ENCODE measurements at places on chromosomes 3 and 15.

GRCh38 chr3:54427501-54427900 lies 305.1 kb downstream of the CACNA2D3 start:
- no peak for DNase-seq

DNA sequence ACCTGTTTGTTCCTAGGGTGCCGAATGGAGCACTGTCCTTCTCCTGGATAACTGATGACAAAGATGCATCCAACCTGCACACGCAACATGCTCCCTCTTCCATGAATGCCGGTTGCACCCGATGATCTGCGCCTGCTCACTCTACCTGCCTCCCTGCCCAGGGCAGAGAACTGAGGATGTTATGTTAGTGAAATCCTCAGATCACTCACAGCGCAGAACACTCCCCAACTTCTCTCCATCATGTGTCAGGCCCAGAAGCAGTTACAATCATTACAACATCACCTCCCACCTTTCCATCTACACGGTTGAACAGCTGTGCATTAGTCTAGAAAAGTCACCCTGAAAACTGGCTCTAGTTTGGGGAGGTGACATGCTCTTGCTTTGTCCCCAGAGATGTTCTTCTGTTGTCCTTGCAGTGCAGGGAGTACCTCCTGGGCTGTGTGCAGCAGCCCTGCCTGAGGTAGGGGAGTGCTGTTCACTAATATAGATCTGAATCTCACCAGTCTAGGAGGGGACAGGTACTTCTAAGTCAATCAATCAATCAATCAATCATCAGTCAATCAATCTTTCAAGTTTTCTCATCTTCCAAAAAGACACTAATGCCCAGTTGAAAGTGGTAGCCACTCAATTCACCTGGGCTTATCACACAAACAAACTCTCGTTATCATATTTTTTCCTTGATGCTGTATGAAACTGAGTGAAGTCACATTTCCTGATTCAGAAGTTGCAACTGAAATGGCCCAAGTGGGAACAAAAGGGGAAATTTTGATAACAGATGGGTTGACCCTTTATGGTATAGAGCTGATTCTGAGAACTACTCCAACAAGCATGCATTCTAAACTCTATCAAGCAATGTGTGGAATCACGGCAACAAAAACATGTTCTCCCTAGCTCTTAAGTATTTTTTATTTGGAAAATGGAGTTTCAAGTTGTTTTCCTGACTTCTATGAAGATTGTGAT lies 15.4 kb upstream of the ISLR start:
- no peak for DNase-seq

- no peak for DNase-seq
These were observed 3.9 kb upstream of the PXYLP1 start for GRCh38 chr3:141227752-141228151.

DNA sequence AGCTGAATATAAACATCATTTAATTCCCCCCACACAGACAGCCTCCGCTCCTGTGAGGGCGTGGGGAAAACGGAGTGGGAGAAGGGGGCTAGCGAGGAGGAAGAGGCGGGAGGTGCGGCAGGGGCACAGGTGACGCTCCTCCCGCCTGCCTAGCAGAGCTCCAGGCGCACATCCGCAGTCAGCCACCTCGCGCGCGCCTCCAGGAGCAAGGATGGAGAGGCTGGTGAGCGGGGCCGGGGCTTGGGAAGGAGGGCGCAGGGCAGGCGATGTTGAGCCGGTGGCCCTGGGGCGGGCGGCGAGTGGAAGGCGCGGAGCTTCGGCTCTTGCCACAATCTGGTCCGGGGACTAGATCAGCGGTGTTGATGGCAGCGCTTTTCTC lies at the start of gene CD200:
Gene CD200, plus strand, starts transcription at position 155 of the 379 bp plus-strand sequence. Its CDS starts 57 bp downstream, at position 212.
- peak; percentile 46 for DNase-seq

DNA sequence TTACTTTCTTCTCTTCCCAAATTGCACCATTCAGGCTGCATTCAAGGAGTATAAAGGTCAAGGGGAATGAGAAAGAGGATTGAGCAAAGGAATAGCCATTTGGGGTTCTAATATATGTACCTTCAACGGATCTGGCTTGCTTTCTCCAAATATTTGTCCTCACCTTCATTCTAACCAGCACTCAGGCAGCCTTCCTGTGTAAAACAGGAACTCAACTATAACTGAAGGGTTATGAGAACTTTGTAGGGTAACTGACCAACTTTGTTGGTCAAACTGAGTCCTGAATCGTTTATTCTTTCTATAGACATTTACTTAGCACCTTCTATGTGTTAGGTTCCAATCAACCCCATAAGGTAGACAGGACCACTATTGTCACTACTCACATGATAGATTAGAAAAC lies 5.1 kb upstream of the CPOX start:
- DNase-seq: no peak

DNA sequence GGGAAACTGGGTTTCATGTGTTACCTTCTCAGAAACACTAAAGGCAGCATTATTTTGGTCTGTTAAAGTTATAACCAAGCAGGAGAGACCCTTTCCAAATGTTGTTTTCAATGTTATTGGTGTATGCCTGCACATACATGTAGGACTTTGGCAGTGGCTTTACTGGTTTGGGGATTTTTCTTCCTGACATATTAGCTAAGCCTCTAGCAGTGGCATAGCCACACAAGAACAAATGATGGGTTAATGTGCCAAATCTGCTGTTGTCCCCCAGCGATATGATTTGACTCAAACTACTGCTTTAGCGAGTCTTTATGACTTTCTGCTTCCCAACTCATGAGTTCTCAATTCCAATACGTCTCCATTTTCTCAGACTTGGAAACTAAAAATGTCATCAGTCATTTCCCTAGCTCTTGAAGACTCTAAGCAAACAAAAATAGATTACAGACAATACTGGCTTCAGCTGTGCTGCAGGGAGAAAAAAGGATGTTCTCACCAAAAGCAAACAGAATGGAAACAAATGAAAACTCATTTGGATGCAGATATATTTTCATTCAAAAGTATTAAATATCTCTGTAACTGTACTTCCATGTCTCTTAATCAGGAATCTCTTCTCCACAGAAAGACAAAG lies 29.6 kb downstream of the TPM1 start:
- DNase-seq: no peak

- no peak for DNase-seq
These were observed 477.6 kb upstream of the KCNMB2 start for GRCh38 chr3:178058629-178059028.

DNA sequence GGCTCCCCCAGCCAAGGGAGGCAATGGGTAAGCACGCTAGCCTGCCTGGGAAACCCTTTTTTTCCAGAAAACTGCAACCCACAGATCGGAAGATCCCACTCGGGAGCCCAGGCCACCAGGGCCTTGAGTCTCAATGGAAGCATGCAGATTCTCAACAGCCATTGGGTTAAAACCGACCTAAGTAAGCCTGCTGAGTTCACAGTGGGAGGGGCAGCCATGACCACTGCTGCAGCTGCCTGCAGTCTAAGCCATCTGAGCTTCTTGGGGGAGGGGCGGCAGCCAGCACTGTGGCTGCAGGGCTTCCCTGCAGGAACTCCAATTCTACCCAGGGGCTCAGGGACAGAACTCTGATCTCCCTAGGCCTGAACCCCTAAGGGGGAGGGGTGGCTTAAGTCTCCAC lies 82.0 kb downstream of the DPPA2 start:
- no peak for DNase-seq

GRCh38 chr3:32406486-32407408 lies 15.1 kb downstream of the CMTM7 start:
- DNase-seq: no peak

- no peak for DNase-seq
These were observed 6.0 kb downstream of the CCR2 start for GRCh38 chr3:46359733-46360493.

- peak; percentile 9 for DNase-seq
These were observed 81.5 kb downstream of the SLC25A26 start for GRCh38 chr3:66302288-66302687.

DNA sequence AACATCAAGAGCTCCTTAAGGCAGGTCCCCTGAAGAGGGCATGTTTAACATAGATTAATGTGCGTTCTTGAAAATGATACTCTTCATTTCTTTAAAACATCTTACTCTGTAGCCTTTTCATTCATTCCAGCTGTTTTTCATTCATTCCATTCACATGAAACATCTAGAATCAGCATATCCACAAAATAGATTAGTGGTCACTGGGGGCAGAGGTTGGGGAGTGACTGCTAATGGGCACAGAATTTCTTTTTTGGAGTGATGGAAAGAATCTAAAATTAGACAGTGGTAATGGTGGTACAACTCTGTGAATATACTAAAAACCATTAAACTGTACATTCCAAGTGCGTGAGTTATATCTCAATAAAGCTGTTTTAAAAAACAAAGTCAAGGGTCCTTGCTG lies 15.4 kb upstream of the CXCR6 start:
- no peak for DNase-seq

GRCh38 chr3:28745436-28745835 lies 396.8 kb upstream of the AZI2 start:
- DNase-seq: no peak

- no peak for DNase-seq
These were observed 58.7 kb downstream of the FOXB1 start for GRCh38 chr15:60062826-60063225.

GRCh38 chr15:74390647-74391288 lies 23.3 kb upstream of the CYP11A1 start:
- DNase-seq: no peak

DNA sequence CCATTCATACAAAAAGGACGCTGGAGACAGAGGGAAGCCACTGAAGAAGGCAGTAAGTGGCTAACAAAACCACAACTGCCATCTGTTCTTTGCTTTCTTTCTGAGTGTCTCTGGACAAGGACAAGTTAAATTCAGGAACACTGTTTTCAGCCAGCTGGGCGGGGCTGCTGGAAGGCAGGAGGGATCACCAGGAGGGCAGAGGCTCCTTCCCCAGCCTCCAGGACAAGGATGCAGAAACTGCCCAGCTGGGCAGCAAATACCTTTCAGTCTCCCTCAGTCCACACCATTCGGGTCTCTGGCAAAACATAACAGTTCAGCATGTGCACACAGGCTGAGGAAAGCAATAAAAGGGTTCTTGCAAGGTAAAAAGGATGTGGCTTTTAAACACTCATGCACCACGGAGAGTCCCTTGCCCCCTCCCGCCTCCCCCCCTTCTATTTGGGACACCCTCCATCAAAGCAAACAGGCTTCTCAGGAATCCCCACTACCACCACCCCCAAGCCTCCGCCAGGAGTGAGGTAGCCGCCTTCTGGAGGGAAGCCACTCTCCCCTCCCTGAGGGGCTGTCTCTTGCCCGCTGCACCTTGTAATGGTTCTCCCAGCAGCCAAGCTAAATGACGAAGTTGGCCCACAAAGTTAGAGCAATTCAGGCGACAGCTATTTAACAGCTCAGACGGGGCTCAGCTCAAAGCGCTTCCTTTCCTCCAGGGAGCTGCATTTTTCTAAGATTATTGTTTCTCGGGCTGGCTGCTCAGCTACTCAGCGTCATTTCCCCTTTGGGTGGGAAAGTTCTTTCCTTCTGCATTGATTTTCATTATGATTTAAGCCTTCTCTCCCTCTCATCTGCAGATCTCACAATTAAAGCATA lies 3.8 kb downstream of the HEG1 start:
- DNase-seq: peak; percentile 41

- no peak for DNase-seq
These were observed 23.8 kb downstream of the SLC6A20 start for GRCh38 chr3:45772341-45773035.

GRCh38 chr3:96416549-96417255 lies 397.7 kb upstream of the EPHA6 start:
- no peak for DNase-seq

GRCh38 chr15:33078607-33079006 lies 115.9 kb downstream of the FMN1 start:
- no peak for DNase-seq

DNA sequence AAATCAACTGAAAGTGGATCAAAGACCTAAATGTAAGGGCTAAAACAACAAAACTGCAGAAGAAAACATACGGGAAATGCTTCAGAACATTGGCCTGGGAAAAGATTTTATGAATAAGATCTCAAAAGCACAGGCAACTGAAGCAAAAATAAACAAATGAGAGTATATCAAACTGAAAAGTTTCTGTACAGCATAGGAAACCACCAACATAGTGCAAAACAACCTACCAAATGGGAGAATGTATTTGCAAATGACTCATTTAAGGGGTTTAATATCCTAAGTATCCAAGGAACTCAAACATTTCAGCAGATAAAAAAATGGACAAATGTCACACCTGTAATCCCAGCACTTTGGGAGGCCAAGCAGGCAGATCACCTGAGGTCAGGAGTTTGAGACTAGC lies 489.1 kb downstream of the ROBO1 start:
- no peak for DNase-seq

GRCh38 chr3:87122766-87123165 lies 104.3 kb upstream of the CHMP2B start:
- no peak for DNase-seq

GRCh38 chr15:71329041-71329440 lies 213.8 kb downstream of the THSD4 start:
- no peak for DNase-seq

GRCh38 chr3:168974617-168975403 lies 688.7 kb downstream of the MECOM start:
- DNase-seq: no peak

DNA sequence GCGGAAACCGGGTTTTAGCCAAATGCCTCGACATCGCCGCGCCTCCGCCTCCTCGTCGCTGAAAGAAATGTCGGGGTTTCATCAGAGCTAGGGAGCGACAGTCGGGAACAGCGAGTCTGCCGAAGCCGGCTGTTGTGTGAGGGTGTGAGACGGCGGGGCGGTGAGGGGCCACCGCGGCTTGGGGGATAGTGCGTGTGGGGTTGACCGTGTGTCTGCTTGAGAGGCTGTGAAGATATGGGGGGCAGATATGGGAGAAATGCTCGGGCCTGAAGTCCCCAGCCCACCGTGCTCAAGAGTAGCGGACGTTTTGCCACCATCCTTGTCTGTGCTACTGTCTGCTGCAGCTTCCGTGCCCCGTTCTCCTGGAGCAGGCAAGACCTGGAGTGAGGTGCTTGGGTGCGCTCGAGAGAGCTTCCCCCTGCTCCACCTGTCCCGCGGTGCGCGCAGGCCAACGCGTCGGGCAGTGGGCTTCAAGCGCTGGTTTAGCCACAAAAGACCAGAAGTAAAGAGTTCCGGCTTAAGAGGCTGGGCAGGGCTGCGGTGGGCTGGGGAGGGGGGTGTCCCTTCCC lies 716 bp upstream of the ISLR2 start:
- no peak for DNase-seq

DNA sequence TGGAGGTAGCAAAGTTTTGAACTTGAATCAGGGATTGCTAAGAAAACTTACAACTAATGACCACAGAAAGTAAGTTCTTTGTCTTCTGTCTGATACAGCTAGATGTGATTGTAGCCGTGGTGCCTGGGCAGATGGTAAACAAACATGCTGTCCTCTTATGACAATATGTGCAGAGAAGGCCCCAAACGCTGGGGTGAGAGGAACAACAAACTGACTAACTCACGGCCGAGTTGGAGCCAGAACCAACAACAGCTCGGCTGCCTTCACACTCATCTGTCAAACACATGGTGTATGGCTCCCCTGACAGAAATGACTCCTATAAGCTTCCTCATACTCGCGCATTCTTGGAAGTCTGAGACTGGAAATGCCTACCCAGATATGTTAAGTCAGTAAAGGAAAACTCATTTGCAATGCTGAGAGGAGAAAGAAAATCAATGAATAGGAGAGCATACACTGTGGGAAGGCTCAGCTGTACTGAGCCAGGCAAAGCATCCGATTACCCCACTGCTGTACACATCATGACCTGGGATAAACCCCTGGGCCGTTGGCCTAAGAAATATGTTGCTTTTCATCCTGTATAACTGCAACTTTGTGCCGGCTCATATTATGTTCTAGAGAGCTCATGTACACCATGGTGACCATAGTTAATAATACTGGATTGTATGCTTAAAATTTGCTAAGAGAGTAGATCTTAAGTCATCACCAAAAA lies 5.7 kb downstream of the THBS1 start:
- DNase-seq: no peak

Data from stimulated activated CD4-positive, alpha-beta T cell treated with anti-CD3 and anti-CD28 coated beads, Interleukin-4, amount 100 ng/mL, for 48 hours (primary cell).